ENCODE measurements at places on chromosomes 2 and 18. TPM values are rescaled to one million over a fixed set of nuclear protein-coding genes. Genes with fewer than 3 reads are reported as not detected.

NT5DC4 gene
- not detected for total RNA-seq

DNA sequence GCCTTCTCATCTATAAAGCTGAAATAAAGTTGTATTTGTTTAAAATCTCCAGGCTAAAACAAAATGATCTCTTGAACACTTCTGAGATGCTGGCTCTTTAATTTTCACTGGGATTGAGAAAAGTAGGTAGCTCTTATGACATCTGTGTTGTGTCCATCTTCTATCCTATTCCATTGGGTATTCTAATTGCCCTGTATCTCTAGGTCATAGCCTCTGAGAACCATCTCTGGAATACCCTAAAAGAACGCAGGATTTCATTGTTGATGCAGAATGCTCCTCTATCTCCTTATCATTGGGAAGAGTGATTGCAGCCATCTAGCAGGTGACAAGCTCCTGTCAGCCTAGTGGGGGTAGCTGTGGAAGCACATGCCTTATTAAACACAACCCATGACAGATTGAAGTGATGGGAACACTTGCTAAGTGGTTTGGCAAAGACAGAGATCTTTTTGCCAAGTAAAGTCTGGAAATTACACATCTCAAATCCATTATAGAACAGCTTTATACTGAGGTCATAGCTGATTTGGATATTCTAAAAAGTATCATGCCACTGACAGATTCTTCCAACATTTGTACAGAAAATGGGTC, 178.2 kb downstream of the TDRD15 start:
- no peak for DNase-seq

DNA sequence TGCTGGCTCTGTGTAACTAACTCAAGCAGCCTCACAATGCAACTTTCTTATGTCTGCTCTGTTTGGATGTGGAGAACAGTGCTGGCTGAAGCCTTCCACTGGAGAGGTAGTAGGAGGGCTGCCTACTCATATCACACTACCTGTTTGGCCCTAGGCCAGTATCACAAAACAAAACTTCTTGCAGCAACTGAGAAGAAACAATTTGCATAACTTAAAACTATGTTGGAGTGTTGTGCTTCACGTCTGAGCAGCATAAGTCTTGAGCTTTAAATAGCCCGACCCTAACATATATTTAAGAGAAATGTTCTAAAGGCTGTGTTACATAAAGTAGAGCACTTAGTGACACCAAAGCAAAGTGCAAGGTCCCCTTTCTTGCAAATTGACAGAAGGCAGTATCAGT, 204.9 kb upstream of the ACVR2A start:
- DNase-seq, result no peak

- DNase-seq, result no peak
Measured at GRCh38 chr18:58580078-58580477, 48.8 kb downstream of the ALPK2 start.

DNA sequence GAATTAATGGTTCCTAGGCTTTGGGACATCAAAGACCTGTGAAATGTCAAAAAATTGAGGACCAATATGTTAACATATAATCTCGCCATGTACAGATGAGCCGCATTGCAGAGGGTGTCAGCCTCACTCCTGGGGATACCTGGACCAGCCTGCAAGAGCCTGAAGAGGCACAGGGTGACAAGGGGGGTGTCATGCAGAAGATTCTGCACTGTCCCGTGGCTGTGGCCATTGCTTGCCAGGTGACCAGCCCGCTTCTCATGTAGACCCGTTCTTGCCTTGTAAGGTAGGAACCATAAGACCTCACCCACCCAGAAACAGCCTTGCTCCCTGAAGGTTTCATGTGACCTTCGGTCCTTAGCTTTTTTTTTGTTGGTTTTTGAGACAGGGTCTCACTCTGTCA, 37.5 kb downstream of the TMEM37 start:
- DNase-seq, result no peak

DNA sequence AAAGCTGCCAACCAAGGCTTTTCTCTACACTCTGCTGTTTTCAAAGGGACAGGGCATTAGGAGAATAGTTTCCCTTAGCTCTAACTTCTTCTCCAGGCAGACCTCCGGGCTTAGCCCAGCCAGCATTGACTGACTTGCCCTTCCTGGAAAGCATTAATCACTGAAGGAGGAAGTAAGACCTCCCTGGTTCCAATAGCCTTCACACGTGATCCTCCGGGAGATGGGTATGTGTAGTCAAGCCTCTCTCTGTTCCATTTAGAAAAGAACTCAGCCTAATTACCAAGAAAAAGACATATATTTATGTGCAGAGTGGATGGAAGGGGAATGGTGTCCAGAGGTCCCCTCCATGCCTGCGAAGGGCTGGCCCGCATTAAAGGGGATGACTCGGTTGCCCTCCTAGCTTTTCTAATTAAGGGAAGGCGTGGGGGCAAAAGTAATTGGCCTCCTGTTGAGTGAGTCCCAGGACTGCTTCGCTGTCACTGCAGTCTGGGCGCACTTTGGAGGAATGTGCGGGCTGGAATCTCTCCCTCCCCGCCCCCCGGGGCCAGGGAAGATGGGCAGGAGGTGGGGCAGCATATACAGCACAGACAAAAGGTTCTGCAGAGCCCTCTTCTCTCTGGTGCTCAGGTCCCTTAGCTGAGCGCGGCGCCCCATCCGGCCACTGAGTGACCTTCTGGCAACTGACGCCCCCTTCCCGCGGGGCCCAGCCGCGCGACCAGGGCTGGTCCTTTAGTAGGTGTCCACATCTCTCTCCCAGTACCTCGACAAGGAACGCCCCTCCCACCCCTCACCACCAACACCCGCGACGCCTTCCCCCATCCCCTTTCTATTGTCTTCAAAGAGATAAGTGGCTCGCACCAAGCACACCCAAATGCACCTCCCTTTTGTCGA, 686.0 kb downstream of the NRXN1 start:
- DNase-seq, result no peak

Data from Daoy (cell line).